Hematopoietic multipotent progenitor cell treated with erythropoietin and hydrocortisone succinate and interleukin-3 and kit ligand, for 6 days (in vitro differentiated cells): ENCODE measurements at places on chromosomes 3 and 15.
A peak's percentile ranks its signal among the peaks of the same experiment; 100 is the strongest.

GRCh38 chr15:51380999-51381806 is 39.7 kb downstream of the GLDN start:
- peak; percentile 85 for DNase-seq

- DNase-seq, result peak; percentile 52
Measured at GRCh38 chr3:166837535-166837934, 542.6 kb downstream of the ZBBX start.

DNA sequence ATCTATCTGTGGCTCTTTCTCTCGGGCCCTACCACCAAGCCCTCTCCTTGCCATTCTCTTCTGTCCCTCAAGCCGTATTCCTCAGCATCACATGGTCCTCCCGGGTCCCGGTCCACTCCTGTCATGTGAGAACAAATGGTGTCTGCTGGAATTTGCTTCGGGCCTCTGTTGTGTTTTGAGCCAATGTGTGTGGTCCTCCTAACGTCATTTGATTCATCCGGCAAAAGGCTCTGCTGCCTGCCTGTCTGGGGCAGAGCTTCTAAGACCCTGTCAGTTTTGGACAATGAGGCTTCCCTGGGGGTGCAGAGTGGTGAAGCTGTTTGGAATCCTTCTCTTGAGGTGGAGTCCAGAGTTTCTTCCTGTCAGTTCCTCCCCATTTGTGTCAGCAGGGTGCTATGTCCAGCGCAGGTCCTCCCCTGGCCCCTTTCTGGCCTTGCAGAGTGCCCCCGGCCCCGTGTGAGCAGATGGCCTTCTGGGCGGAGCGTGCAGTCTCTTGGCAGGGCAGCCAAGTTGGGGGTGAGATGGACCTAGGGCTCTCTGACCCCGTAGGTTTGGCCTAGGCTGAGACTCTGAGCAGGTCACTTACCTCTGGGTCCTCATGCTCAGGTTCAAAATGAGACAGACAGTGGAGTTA is 93.6 kb downstream of the APBA2 start:
- DNase-seq, result no peak

DNA sequence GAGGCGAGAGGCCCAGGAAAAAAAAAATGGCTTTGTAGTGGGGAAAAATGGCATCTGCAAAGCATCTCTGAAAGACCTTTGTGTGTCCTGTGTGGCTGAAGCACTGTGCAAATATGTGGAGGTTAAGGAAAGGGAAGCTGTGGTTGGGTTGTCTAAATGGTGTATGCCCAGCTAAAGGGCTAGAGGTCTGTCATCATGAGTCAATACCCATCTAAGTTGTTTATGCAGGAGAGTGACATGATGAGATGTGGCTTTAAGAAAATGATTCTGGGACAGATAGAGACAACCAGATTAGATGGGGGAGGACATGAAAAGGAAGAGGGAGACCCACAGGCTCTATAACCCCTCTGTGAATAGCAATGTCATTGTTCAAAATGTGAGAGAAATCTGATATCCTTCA is 280.7 kb downstream of the MFSD1 start:
- no peak for DNase-seq

GRCh38 chr15:96165081-96165480 is 165.4 kb upstream of the NR2F2 start:
- no peak for DNase-seq

GRCh38 chr3:102391491-102391890 is 43.3 kb upstream of the ZPLD1 start:
- DNase-seq, result no peak

GRCh38 chr3:15884132-15884531 is 86.4 kb upstream of the ANKRD28 start:
- no peak for DNase-seq

DNA sequence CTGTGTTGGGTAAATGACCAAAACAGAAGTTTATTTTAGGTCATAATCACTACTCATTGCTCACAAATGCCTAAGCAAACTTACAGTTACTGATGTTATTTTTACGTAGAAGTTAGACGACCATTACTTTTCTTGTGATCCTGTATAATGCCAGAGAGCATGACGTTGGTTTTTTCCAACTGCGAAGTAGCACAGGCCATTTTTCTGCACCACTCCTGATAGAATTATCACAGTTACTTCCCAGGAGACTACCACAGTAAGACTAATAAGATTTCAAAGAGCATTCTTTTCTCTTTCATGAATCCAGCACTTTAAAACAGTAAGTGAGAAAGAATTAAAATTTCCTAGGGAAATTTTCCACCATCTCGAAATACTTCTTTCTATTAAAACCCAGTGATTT is 19.8 kb downstream of the CD200 start:
- DNase-seq, result no peak

GRCh38 chr3:123791898-123792297 is 92.2 kb downstream of the MYLK start:
- DNase-seq, result no peak

DNA sequence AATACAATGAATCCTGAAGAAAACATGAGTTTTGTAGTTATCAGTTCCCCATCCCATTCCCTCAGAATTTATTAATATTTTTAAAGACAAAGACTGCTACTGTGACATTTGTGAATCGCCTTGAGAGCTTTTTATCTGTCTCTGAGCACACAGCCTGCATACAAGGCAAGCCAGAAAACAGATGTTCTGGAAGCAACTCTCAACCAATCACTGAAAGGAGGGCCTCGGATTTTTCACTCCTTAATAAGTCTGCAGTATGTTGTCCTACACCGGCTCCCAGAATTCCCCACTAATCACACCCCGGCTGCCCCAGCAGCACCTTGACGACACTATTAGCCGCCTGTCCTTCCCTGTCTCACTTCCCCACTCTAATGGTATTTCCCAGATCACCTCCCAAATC is 138.5 kb downstream of the ZNF621 start:
- DNase-seq, result no peak

DNA sequence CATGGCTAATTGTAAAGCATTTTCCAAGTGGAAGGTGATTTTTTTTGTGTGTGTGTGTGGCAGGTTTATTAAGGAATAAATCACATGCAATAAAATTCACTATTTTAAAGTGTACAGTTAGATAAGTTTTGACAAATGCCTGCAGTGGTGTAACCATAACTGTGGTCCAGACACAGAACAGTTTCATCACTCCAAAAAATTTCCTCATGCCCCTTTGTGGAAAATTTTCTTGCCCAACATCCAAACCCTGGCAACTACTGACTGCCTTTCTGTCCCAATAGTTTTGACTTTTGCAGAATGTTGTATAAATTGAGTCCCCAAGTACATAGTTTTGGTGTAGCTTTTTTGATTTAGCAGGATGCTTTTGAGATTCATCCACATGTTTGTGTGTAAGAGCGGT is 135.1 kb upstream of the KLHL25 start:
- no peak for DNase-seq

DNA sequence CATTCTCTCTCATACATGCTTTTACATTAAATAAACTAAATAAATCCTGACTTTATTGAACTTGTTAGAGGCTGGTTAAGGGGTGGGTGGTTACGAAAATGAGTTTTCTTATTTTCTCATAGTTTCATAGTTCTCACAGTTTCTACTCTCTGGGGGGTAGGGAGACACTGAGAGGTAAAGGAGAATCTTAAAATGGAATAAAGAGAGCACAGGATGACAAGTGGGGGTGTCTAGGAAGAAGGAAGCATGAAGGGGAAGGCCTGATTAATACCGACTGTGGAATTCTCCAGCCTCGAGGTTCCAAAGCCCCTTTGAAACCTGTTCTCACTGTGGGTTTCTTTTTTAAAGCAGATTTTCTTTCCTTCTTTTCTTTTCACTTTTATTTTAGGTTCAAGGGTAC is 66.4 kb upstream of the TRA2B start:
- DNase-seq, result no peak

DNA sequence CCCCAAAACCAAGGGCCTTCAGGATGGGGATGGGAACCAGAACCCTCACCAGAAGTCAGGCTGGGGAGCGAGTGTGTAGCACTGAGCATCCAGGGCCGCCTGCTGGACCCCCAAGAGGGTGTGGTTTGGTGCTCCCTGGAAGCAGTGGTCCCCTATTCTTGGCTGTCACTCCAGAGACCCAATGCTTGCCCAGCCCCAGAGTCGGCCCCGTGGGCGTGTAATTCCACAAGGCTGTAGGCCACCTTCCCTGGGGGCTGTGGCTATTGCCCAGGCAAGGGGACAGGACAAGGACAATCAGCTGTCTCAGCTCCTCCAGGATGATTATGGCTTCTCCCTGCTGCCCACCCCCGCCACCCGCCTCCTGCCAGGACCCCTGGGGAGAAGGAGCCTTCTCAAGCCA is 14.5 kb downstream of the IGDCC3 start:
- no peak for DNase-seq

DNA sequence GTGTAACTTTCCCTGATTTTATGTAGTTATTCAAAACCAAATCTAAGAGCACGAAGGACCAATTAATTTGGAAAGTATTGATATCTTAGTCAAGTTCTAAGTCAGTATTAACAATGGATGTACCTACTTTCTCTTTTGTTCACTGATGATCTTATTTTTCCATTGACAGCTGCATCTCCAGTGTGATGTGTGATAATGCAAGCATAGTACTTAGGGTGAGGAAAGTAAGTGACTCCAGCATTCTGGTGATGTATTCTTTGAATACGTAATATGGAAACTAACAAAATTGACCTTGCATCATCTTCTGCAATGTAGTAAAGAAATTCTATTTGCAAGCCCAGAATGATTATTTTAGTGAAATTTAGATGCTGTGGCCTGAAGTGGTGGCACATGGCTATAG is 22.4 kb downstream of the FBXW12 start:
- no peak for DNase-seq

GRCh38 chr3:106862067-106862466 is 515.2 kb upstream of the CCDC54 start:
- DNase-seq, result no peak

DNA sequence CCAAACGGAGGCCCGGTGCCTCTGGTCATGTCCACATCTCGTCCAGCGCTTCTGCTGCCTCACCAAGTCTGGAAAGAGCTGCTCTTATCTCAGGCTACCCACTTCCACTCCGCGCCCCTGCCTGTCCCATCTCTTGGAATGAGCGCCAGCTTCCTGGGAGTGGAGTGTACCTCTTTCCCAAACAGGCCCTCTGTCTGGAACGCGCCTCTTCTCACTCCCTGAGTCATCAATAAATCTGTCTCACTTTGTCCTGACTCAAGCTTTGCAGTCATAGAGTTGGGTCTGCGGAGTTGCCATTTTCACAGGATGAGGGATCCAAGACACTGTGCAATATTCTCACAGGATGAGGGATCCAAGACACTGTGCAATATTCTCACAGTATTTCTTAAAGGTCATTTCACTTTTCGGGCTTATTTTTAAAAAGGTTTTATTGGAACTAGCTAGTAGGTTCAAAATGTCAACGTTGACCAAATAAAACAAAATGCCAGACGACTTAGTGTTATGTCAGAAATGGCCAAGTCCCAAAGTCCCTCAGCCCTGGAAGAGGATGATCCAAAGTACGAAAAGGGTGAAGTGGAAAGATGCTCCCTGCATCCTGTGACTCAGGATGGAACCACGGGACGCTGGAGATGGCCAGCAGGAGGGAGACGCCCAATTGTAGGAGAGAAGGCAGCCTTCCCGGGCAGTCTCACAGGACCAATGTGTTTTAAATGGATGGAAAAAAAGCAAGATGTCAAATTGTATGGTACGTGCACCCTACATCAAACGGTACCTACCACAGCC is 81.1 kb downstream of the CHSY1 start:
- DNase-seq, result no peak

GRCh38 chr15:72923289-72923688 is 129.0 kb upstream of the NEO1 start:
- DNase-seq, result peak; percentile 3

- no peak for DNase-seq
Measured at GRCh38 chr3:115581362-115582135, 41.8 kb upstream of the GAP43 start.

GRCh38 chr3:48129921-48130320 is 58.3 kb downstream of the CDC25A start:
- DNase-seq, result no peak

DNA sequence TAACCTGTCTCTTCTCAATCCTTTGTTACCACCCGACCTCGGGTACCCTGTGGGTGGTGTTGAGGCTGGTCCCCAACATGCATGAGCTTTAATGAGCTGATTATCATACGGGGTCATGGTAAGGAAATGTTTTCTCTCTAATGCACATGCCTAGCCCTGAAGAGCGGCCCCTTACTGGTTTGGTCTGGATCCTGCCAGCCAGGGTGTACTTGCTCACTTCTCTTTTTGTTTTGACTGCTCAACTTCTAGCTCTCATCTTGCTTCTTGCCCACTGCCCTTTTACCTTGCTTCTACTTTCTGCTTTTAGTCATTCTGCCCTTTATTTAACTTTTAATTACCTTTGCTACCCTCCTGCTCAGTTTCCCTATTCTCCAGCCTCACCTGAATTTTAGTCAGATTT is 44.3 kb upstream of the ACAD9 start:
- no peak for DNase-seq

GRCh38 chr15:49134683-49135341 is 20.6 kb downstream of the COPS2 start:
- DNase-seq, result no peak
